ENCODE measurements at places on chromosomes 1 and 21.

- DNase-seq = no peak
These were observed 82.0 kb upstream of the MROH9 start for GRCh38 chr1:170853302-170853701.

DNA sequence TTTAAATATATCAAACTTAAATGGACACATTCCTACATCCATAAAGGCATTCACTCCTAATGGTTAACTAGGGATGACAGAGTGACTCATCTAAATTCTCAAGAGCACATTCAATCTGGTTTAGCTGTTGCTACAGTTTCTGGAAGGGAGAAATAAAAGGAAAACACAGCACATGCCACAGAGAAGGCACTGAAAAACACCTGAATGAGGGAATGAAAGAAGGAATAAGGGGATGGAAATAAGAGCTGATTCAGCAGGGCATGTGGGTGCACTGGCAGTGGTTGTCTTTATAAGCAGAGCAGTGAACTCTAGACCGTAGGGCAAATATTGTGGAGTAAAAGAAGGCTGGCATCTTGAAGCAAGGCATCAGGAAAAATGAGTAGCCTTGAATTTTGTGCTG lies 79.3 kb downstream of the LHX4 start:
- DNase-seq = no peak

DNA sequence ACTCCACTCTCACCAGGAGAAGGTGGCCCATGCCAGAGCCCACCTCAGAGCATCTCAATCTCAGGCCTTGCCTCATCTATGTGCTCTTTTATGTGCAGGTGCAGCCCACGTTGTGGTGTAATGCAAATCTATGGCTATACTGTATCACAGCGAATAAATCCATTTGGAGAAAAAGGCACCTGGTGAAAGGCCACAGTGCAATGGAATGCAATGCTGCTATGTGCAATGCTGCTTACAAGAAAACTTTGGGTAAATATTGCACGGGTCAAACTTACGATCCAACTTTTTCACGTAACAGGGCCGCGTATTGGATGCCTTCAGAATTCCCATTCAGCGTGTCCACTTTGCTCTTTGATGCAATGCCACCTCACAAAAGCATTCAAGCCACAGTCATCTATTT lies 13.5 kb downstream of the ZBTB18 start:
- no peak for DNase-seq

DNA sequence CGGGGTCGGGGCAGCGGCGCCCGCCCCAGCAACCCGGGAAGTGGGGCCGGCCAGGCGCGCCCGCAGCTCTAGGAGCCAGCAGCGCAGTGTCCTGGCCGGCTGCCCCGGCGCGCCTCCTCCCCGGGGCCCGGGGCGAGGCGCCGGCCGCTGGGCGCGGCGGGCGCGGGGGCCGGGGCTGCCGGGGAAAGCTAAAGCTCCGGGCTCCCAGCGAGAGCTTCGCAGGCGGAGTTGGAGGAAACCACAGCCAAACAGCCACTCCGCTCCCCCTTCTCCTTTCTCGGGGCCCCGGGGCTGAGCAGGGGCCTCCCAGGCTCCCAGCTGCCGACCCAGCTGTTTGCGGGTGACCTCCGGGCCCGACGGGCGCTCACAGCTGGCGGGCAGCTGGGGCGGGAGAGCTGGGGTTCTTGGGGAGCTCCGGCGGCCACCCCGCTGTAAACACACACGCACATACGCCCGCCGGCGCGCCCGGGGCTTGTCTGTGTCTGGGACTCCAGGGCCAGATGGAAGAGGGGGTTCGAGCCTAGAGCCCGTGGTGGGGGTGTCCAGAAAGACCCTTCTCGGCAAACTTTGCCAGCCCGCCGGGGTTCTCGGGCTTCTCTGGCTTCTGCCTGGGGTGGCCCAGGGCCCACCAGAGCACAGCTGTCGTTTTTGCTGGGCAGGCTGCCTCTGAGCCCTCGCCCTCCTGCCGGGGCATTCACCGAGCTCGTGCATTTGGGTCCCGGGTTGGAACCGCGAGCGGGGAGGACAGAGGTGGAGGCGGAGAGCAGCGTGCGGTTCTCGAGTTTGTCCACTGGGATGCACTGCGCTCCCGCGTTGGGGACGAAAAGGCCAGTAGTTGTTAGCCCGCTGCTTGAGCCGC lies 1.5 kb downstream of the AJAP1 start:
- peak; percentile 48 for DNase-seq

GRCh38 chr1:17119076-17119772 lies at the start of gene PADI2:
Gene PADI2 (minus strand): TSS chr1:17119451. CDS start chr1:17119371, 80 bp downstream.
- peak; percentile 47 for DNase-seq

GRCh38 chr1:204356997-204357396 lies 2.7 kb downstream of the PLEKHA6 start:
- DNase-seq = no peak

- no peak for DNase-seq
These were observed 85.6 kb downstream of the PRRX1 start for GRCh38 chr1:170749549-170749948.

GRCh38 chr1:77509898-77510297 lies 172.6 kb downstream of the ZZZ3 start:
- DNase-seq = no peak
